Activated T-cell treated with anti-CD3 and anti-CD28 coated beads for 48 hours (primary cell): ENCODE measurements at places on chromosomes 2 and 18.

DNA sequence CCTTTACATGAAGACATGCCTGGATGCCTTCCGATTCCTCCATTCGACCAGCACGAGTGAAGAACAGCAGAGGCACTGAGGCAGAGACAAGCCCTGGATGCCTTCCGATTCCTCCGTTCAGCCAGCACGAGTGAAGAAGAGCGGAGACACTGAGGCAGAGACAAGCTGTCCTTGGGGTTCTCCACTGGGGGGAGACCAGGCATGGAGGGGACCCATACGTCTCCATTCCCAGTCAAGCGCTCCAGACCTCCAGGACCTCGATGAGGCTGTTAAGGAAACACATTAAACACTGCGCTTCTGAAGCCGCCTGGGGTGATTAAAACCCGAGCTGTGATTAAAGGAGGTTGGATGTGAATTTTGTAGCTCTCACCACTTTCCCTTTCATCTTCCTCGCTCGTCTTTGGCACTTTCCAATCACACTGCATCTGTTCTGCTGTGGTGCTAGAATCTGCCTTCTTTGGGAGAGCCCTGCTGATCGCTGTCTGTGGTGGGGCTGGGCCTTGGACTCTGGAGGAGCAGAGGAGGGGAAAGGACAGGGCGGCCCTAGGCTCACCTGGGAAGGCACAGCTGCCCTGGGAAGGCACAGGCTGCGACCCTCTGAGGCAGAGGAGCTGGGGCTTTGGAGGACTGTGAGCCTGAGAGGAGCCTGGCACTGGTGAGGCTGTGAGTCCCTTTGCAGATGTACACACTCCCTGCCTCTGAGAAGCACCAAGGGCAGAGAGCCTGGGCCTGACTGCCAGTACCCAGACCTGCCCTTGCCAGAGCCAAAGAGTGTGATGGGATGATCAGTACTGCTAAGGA is 463.1 kb upstream of the HS6ST1 start:
- DNase-seq, result no peak

DNA sequence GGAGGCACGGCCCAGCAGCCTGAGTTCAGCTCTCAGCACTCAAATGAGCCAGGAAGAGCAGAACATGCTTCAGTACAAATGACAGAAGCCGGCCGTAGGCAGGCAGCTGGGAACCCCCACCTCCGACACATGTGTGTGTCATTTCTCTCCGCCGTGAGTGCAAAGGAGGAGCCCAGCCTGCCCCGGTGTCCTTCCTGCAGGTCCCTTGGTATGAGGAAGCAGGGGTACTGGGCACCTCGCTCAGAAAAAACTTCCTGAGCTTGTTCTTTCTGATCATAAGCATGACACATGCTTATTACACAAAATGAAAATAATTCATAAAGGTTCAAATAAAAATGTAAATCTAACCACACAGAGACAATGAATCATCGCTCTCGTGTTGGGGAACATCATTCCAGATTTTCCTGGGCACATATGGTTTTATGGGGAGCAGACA is 35.3 kb downstream of the KCNF1 start:
- DNase-seq, result no peak

DNA sequence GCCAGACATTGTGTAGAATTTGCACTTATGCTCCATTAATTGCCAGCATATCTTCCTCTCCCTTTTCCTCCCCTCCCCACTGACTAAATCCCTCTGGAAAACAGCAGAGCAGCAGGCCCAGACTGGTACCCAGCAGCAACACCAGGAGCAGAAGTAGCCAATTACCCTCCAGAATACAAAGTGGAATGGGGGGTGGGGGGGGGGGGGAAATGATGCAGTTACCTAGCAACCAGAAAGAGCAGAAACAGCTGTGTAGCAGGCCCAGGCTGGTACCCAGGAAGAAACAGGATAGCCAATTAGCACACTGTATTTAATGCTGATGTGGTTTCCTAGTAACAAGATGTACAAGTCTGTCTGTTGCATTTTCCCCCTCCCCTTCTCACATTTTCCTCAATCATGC is 52.3 kb downstream of the KLF7 start:
- DNase-seq, result no peak

DNA sequence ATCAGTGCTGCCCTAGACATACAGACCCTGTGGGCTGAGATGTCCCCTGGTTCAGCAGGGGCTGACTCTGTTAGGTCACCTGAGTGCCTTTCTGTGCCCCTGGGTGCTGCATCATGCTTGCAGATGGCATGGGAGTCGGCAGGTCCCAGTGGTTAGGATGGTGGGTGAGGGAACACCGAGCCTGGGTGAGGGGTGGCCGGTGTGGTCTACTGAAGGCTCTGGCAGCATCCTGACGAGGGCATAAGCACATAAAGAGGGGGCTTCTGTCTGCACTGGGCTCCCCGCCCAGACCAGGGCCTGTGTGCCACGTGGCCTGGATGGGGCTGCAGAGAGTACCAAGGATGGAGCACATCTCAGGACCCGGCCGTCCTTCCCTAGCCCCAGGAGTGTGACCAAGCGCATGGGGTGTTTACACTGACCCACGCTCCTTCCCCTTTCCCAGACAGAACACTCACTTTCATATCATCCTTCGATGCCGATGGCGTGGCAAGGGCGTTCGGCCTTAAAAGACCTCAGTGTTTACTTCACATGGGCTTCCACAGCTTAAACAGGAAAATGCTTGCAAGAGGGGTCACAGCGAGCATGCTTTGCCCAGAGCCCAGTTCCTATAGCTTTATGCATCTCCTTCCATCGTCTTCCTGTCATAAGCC is 115.1 kb downstream of the STPG4 start:
- no peak for DNase-seq

- no peak for DNase-seq
Measured at GRCh38 chr18:38421872-38422615, 856.4 kb upstream of the CELF4 start.

DNA sequence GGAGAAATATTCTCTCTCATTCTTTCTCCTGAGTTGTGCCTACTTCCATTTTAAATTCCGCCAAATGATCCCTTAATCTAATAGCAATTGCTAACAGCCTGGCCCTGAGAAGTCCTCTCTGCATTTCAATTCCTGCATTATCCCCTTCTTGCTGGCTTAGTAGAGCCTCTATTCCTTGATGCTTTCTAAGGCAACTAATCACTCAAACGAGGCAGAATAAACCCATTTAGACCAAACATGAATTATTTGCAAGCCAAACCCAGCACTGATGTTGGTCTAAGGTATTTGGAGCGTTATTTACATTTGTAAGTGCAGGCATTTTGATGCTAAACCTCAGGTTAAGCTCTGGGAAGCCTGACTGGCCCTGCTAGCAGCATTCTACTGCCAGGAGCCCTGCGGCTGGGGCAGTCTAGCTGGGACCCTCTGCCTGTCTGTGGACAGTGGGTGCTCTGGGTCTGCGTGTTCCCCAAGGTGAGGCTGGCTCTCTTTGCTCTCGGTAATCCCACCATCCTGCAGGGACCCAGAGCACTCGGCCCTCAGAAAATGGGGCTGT is 173.1 kb upstream of the HS6ST1 start:
- no peak for DNase-seq

DNA sequence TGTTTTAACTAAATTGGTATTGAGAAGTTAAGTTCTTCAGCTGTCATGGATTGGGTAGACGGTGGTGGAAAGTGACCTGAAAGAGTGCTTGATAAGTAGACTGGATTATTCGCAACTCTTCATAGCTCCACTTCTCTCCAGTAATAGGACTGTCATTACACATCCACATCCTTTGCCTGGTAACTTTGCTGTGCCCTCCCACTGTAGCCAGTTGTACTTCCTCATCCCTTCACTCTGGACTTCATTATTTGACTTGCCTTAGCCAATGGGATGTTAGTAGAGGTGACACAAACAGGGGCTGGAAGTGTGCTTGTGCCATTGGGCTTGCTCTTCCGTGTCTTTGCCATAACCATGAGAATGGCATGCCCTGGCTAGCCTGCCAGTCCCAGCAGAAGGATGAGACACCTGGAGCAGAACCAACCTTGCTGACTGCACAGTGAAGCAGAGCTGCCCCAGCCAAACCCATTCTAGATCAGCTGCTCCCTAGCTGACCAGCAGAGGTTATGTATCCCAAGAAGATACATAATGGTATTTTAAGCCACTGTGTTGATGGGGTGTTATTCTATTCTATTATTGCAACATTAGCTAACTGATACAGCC is 16.9 kb downstream of the QPCT start:
- DNase-seq, result no peak

DNA sequence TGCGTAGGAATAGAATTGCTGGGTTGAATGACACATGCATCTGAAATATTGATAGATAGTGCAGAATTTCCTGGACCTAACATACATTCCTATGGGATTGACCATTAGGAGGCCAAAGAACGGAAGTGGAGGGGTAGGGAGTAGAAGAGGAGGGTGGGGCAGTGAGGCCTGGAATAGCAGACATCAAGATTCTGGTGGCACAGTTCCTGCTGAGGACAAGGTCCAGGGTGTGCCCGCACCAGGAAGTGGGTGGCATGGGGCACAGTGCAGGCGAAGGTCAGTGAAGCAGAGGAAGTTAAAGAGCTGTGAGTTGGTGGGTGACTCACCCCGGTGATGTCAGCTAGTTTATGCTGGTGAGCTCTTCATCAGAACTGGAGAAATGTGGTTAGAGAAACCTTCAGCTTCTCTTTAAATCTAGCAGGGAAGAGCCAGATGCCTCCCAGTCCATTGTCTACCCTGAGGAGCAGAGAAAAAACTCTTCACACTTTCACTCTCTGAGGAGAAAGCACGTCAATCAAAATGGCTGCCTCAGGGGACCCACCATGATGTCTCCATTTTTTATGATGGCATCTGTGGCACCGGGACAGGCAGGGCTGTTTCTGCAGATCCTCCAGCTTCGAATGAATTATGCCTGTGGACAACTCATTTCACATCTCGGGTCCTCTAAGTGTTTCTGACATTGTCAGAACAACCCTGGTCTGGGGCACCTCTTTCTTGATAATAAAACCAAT is 55.9 kb upstream of the CTLA4 start:
- DNase-seq, result peak; percentile 68

DNA sequence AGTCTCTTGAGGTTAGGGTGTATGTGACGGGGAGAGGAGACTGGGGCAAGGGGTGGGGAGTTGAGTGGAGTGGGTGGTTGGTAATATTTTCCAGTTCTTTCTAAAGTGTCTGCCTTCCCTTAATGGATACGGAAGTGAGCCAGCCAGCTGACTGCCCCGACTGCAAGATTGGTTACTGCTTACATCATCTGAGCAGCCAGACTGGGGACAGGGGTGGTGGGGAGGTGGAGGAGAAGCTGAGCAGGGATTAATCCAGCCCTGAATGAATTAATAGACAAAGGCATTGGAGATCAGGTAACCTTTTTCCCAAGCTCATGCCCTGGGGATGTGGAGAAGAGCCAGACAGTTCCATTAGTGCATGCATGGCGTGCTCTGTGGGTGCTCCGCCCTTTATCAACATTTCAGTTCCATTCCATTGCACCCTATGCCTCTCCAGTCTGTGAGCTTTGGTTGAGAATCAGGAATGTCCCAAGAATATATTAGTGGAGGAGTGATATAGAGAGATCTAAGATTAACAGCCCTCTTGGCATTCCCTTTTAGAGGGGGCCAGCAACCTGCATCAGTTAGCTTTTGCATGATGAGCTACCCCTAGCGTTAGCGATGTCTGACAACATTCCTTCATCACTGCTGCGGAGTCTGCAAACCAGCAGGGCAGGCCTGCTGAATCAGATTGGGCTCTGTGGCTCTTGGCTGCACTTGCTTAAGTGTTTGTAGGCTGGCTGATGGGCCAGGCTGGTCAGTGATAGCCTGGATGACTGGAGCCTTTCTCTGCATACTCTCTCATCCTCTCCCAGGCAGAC is 67.4 kb downstream of the TNP1 start:
- no peak for DNase-seq

GRCh38 chr2:46732127-46732526 is 183.5 kb downstream of the MCFD2 start:
- DNase-seq, result no peak

- no peak for DNase-seq
Measured at GRCh38 chr2:28656937-28657615, 94.6 kb upstream of the PPP1CB start.

DNA sequence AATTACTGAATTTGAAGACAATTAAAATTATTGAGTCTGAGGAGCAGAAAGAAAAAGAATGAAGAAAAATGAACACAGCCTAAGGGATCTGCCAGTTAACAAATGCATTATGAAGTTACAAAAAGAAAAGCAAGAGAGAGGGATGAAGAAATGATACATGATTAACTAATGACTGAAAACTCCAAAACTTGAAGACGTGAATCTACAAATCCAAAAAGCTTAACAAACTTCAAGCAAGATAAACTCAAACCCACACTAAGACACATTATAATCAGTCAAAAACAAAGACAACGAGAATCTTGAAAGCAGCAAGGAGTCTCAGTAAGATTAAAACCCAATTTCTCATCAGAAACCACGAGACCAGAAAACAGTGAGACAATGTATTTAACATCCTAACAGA is 15.6 kb downstream of the RPRD1A start:
- DNase-seq, result no peak
